Epithelial cell of esophagus (primary cell): ENCODE measurements at places on chromosomes 7 and 10.

DNA sequence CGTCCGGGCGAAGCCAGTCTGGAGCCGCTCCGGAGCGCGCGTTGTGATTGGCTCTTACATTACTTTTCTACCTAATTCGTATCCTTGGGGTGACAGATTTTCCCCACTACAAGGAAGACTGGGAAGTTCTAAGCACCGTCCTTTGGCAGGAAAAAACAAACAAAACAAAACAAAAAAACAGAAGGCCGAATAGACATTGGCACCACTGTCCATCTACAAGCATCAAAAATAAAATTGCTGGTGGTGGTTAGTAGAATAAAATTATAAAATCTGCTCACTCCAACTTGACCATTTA, 651 bp upstream of the SKAP2 start:
- DNase-seq = no peak

DNA sequence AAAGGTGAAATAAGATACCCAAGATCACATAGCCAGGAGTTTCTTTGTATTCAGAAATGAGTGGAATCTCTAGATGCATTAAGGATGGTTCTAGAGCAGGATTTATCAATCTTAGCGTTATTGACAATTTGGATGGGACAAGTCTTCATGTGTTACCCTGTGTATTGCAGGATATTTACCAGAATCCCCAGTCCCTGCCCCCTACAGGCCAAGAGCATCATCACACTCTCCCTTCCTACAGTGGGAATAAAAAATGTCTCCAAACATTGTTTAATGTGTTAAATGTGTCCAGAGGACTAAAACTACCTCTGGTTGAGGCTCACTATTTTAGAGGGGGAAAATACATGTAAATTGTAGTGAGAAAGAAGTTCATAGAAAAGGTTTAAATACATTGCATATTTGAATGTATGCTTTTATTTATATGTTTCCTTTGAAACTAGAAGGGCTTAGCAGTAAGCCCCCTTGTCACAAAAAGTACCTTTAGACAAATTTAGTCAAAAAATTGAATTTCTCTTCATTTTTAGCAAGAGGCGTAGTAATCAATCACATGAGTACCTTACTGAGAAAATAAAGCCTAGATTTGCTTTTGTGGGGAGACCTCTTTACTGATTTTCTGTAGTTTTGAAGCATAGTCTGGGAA, 141.2 kb downstream of the MLLT10 start:
- peak; percentile 55 for DNase-seq

GRCh38 chr7:42671627-42672026, 240.2 kb downstream of the C7orf25 start:
- DNase-seq = peak; percentile 93

- DNase-seq = peak; percentile 3
These were observed 56.4 kb upstream of the NPS start for GRCh38 chr10:127492607-127493250.

DNA sequence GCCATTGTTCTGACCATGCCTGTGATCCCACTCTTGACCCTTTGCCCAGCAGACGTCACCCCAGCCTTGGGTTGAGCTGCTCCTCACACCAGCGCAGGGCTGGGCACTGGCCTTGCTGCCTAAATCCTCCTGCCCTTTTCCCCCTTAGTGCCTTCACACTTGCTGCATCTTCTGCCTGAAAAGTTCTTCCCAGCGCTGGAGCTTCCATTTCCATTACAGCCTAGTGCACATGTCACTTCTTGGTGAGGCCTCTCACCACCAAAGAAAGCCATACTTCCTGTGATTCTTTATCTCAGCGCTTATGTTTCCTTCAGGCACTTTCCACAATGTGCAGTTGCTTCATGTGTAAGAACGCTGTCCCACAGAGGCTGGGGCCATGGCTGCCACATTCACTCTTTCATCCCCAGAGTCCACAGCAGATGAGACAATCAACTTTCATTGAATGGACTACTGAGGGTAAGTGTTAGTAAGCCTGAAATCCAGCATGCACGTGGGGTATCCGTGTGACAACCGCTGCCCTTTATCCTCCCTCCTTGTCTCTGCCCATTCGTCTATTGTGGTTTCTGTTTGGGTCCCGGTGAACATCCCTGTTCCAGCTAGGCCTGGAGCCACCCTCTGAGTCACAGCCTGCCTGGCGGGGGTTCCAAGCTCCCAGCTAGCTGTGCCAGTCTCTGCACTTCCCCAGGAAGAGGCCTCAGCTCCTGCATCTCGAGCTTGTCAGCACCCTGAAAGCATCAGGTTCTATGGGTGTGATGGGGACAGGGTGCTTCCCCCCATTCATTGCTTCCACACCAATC, 37.3 kb downstream of the ADRA2A start:
- no peak for DNase-seq

- no peak for DNase-seq
These were observed 19.3 kb upstream of the MYO3A start for GRCh38 chr10:25914776-25915175.

DNA sequence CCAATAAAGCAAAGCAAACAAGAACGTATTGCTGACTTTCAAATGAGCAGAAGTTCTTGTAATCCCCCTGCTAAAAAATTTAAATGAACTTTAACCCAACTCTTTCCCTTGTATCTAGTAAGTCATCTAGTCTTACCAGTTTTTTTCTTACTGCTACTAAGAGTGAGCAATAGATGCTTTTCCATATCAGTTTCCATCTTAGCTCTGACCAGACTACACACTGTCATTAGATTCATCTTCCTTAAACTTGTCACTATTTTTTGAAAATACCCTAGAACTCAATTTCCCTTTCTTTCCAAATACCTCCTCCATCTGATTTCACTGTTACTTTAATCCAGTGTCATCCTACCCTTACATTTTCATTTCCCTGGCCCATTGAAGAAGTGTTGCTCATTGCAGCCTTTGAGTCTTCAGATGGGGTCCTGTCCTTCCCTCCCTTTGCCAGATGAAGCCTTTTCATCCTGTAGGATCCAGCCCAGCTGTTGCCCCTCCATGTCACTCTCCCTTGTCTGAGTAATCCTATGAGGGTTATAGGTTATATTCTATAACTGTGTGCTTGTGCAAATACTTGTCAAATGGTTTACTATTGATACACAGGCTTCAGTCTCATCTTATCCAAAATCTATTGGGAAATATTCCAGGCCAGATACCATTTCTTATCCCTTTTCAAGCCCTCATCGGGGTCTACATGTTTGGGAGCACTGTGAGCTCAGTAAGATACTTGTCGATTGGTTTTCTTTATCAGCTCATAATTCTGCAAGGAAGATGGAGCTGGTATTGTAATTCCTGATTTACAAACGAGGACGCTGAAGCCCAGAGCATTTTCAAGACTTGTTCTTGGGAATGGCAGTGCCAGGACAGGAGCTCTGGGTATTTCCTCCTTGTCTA, 51.5 kb upstream of the ITGB1 start:
- no peak for DNase-seq

DNA sequence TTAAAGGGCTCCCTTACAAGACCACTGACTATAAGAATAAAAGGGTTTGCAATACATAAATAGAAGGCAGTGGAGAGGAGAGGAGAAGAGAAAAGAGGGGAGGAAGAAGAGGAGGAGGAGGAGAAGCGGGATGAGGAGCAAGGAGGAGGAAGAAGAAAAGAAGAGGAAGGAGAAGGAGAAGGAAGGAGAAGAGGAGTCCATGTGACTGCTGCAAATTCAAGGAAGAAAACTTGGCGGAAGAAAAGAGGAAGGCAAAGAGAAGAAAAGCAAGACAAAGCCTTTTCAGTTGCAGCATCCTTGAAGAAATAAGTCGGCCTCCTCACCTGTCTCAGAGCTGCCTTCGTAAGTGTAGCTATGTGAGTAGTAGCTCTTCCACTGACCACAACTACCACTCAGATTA, 22.6 kb downstream of the ASAH2 start:
- DNase-seq = no peak

DNA sequence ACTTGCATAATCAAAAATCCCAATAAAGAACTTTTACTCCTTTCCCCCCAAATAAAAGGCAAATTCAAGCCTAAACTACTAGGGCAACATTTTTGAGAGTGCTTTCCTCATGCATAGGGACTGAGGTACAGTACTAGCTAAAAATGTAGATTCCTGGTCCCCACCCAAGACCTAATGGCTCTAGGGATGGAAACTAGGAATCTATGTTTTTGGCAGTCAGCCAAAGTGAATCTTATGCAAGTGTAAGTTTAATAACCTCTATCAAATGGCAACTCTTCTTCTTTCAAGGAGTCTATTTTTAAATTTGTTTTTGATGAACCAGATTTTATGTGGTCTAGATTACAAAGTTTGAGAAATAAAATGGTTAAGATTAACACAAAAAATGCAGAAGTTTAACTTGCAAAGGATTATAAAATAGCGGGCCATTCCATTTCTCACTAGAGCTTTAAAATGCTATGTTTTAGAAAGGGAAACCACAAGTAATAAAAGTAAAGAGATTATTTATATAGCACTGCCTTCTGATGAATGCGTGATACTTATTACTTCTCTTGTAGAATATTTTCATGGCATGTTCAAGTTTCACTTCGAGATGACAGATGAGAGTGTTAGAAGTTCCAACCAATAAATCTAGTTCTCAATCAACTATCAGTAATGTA, 70.4 kb upstream of the MDFIC start:
- no peak for DNase-seq

DNA sequence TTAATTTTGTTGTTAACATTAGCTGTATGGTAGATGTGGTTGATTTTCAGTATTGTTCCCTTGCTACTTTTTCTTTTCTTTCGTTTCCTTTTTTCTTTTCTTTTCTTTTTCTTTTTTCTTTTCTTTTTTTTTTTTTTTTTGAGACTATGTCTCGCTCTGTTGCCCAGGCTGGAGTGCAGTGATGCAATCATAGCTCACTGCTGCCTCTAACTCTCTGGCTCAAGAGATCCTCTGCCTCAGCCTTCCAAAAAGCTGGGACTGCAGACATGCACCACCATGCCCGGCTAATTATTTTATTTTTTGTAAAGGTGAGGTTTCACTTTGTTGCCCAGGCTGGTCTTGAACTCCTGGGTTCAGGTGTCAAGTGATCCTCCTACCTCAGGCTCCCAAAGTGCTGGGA, 14.4 kb downstream of the SLC26A3 start:
- DNase-seq = no peak

DNA sequence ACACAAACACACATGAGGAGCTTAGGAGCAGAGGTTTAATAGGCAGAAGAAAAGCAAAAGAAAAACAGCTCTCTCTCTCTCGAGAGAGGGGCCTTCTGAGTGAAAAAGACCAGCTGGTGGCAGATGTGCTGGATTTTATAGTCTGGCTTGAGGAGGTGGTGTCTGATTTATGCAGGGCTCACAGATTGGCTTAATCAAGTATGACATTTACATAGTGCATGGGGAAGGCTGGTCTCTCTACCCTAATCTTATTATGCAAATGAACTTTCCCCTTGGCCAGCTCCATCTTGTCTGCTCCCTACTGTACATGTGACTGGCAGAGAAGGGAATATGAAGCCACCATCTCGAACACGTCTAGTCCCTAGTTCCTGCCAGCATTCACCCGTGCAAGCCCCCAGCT, 219.5 kb upstream of the ZNF804B start:
- no peak for DNase-seq

- DNase-seq = no peak
These were observed 1183.4 kb upstream of the AUTS2 start for GRCh38 chr7:68414631-68415425.

DNA sequence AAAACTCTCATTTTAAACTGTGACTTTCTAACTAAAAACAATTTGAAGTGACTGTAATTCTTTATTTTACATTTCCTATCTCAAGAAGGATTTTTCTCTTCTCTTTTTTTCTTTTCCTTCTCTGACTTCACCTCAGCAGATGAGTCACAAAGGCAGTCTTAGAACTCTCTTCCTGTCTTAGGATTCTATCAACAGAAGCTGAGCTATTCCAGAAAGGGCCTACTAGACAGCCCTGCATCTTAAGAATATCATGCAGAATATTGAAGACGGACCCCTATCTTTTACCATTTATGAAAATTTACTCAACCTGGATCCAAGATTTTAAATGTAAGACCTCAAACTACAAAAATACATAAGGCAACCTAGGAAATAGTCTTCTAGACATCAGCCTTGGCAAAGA, 365.7 kb upstream of the SEMA3C start:
- peak; percentile 71 for DNase-seq

DNA sequence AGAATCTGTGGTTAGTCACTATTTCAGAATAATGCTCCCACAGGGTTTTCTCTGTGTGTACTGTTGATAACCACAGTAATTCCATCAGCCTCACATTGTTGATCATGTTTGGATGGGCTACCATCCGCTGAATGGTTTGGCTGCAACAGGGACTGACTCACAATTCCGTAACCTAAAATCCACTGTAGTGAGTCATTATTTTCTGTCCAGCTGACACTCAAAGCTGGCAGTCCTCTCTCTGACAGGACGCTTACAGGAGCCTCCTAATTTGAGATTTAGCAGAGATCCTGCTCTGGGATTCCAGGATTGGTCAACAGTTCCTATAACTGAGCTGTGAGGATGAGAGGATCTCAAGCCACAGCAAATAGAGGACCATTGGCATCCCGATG, 32.7 kb downstream of the VWA2 start:
- DNase-seq = peak; percentile 96

- no peak for DNase-seq
These were observed 58.3 kb upstream of the SHH start for GRCh38 chr7:155870334-155871180.

- DNase-seq = no peak
These were observed 62.1 kb downstream of the FAM185A start for GRCh38 chr7:102810916-102811315.

DNA sequence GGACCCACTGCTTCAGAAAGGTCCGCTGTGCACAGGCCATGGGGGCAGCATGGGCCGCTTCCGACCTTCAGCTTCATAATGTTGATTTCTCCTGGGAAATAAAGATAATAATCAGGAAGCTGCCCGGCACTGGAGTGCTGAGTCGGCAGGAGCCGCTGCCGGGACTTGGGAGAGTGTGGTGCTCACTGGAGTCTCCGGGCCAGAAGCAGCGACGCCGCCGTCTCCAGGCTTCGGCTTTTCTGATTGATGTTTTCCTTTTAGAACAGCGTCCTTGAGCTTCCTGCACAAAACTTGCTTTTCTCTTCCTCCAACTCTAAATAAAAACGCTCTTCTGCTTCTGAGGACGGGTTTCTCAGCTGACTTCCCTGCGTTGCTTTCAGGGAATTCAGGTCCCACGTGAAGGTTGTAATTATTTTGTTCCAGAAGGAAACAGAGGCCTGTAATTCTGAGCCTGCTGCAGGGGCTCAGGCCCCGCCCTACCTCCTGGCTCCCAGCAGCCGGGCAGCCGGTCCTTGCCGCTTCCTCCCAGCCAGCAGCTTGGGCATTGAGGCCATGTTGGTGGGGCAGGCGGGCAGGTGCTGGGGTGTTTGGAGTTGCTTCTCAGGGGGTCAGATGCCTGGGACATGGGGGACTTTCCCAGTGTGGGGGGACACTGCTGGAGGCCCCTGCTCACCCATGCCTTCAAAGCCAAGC, 14.7 kb downstream of the PWWP2B start:
- DNase-seq = peak; percentile 28

DNA sequence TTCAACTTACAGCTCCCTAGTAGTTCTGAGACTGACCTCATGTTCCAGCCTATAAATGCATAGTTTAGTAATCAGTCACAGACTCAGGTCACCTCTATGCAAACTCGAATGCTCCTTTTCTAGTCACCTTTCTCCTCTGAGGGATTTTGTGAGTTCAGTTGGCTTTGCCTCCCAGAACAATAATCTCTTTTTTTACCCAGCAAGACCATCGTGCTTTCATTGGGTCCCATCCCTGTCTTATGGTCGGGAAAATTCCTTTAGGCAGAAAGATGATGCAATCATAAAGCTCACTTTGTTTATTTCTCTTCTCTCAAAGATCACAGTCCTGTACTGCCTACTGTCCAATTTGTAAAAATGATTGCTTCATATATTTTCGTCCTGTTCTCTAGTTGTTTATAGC, 38.4 kb downstream of the TWIST1 start:
- peak; percentile 63 for DNase-seq

- no peak for DNase-seq
These were observed 82.4 kb upstream of the TRIL start for GRCh38 chr7:29040579-29040925.

GRCh38 chr10:25758041-25758457, 176.0 kb upstream of the MYO3A start:
- DNase-seq = peak; percentile 8
